ENCODE measurements at places on chromosomes 6 and 20. TPM values are rescaled to one million over a fixed set of nuclear protein-coding genes. Genes with fewer than 3 reads are reported as not detected.

CST2 gene
- not detected for polyA plus RNA-seq

TRIM39 gene
- polyA plus RNA-seq = 6.9 TPM

DNA sequence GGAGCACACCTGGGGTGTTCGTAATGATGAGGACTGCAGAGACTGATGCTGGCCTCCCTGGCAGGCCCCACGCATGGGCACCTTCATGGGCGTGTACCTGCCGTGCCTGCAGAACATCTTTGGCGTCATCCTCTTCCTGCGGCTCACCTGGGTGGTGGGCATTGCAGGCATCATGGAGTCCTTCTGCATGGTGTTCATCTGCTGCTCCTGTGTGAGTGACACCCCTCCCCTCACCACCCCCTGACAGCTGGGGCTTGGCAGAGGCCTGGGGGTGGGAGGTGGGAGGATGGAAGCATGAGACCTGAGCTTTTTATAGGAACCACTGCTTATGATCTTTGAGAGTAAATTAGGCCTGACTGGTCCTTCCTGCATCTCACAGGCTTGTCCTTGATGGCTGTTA, 6.7 kb downstream of the SLC12A5 start:
- no peak for DNase-seq

CALHM4 gene
- 0.20 TPM for polyA plus RNA-seq

DNA sequence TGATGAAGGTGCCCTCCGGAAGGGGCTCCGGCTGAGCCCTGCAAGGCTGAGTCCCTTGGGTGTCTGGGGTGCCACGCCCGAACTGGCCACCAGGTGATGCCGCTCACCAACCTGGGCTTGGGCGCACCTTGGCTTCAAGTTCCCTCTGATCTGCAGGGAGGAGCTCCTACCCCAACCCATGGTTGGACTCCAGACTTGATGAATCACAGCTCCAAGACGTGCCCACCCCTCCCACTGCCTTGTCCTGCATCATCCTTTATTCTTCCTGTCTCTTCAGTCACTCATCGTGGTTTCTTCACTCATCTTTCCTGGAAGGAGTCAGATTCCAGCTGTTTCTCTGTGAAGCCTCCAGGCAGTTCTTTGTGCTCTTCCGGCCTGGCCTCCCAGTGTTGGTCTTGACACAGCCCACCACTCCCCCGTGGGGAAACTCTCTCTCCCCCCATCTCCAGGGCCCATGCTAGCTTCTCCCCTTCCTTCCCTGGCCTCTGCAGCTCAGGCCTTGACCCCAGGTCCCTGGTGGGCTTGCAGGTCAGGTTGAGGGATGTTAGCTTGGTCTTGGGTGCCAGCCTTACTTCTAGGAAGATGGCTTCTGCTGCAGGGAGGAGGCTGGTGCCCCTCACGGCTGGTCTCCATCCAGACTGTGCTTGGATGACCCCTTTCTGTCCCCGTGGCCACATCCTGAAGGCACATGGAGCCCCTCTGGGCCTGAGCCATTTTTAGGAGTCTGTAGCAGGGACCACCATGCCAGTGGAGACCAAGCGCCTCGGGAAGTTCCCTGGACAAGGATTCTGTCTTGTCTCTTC, 2.6 kb upstream of the ZBP1 start:
- peak; percentile 73 for DNase-seq

- no peak for DNase-seq
These were observed 467.5 kb downstream of the CDKAL1 start for GRCh38 chr6:21001736-21002135.

GRCh38 chr6:4973415-4973814, 30.4 kb downstream of the RPP40 start:
- DNase-seq = no peak
